SK-N-MC (cell line): ENCODE measurements at places on chromosomes 11 and 22.

DNA sequence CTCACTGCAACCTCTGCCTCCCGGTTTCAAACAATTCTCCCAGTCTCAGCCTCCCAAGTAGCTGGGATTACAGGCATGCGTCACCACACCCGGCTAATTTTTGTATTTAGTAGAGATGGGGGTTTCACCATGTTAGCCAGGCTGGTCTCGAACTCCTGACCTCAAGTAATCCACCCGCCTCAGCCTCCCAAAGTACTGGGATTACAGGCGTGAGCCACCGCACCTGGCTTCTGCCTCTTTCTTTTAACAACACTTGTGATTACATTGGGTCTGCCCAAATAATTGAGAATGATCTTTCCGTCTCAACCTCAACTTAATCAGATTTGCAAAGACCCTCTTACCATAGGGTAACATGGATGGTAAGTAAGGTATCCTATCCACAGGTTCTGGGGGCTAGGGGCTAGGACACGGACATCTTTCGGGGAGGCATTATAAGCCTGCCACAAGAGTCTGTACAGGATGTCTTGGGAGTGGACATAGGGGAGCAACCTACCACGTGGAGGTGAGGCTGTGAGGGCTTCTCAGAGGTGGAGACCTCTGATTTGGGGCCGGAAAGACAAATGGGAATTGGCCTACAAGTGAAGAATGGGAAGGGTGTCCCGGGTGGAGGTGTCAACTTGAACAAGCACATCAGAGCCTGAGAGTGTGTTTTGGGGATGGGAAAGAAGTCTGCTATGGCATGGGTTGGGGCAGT lies 2.7 kb upstream of the CBX6 start:
- no peak for DNase-seq

DNA sequence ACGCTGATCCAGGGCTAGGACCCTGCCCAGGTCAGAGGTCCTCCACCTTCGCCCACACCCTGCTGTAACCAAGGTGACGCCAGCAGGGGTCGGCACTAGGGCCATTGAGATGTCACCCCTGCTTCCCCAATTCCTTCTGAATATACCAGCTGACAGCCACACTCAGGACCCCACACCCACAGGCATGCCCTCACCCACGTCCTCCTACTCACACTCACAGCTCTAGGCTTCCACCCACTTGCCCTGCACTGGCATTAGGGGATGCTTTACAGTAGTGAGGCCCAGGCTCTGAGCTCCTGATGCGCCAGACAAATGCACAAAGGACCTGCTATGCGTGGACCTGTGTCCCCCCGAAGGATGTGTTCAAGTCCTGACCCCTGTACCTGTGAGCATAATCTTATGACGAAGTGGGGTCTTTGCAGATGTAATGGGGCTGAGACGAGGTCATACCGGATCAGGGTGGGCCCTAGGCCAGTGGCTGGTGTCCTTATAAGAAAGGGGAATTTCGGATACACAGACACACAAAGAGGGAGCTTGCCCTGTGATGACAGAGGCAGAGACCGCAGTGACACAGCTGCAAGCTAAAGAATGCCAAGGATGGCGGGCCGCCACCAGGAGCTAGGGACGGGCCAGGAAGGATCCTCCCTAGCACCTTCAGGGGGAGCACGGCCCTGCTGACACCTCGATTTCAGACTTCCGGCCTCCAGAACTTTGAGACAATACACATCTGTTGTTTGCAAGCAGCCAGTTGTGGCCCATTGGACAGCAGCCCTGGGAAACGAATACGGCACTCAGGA lies 11.2 kb downstream of the WNT11 start:
- no peak for DNase-seq

- peak; percentile 55 for DNase-seq
These were observed 1.1 kb upstream of the TTLL1 start for GRCh38 chr22:43090130-43090789.

GRCh38 chr11:60634126-60634525 lies 65.3 kb upstream of the MS4A8 start:
- no peak for DNase-seq

GRCh38 chr11:117189191-117189940 lies 9.8 kb upstream of the TAGLN start:
- no peak for DNase-seq

GRCh38 chr11:62857541-62857982 lies 18.2 kb upstream of the WDR74 start:
- DNase-seq, result no peak

- DNase-seq, result no peak
These were observed 323.6 kb downstream of the AASDHPPT start for GRCh38 chr11:106400949-106401570.

- DNase-seq, result no peak
These were observed 12.8 kb downstream of the MAPK8IP2 start for GRCh38 chr22:50613291-50613981.
